ENCODE measurements at places on chromosomes 4 and X.

DNA sequence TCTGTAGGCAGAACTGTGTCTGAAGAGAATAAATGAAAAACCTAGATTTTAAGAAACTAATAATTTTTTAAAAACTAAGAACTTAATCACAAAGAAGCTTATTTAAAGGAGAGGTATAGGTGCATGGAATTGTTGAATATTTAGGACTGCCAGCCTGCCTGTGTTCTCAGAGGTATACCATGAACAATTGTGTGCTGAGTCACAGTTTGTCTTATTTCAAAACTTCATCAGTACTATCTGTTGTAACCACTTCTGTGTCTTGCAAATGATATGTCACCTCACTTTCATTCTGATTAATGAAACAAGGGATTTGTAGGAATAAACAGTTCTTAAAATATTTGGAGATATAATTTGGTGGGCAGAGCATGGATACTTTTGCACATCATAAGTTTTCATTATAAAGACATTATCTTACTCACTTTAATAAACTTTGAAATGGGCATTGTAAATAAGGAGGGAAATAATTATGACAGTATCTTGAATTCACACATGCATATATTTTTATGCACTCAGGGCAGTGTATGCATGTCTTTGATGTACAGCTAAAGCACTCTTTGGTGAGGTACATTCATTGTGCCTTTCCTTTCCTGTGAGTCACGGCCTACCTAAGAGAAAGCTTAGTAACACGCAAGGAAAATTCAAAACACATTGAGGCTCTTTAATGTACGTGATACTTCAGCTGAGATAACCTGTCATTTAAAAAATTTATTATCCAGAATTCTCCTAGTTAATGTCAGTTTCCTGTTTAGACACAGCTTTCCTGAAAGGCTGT lies 31.7 kb downstream of the STOX2 start:
- DNase-seq: no peak

- DNase-seq: no peak
Observed at GRCh38 chrX:150225266-150225665, 137.9 kb upstream of the MAMLD1 start.

- DNase-seq: no peak
Observed at GRCh38 chr4:1241936-1242505, 6.9 kb downstream of the CTBP1 start.

DNA sequence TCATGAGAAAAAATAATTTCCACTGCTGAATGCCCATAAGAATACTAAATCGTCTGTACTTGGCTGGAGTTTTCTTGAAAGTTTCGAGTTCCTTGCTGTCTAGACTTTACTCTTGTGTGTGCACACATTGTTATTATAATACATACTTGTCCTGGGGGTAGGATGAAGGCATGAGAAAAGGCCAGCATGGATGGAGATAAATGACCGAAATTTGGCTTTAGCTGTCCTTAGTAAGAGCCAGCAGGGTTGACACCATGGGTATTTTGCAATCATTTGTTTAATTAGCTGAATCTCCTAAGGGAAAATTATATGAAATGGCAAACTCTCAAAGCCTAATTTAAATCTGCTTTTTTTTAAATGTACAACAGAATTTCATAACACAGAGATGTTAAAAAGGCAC lies 641.6 kb downstream of the ADGRL3 start:
- DNase-seq: no peak

GRCh38 chr4:1939664-1940509 lies 68.7 kb downstream of the NSD2 start:
- no peak for DNase-seq

DNA sequence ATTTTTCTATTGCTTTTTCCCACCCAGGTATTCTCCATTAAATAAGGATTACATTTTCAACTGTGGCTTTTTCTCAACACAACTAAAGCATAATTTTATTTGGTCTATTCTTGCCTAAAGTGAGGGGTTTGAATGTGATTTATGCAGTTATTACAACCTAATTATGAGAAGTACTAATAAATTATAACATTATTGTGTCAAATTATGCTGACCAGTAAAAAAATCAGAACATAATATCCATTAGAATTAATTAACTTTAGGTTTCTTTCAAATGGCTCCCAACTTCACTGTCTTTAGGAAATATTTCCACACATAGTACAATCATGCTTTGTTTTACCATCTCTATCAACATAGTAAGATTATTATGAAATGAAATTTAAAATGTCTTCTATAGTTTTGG lies 1293.9 kb downstream of the FSTL5 start:
- no peak for DNase-seq

DNA sequence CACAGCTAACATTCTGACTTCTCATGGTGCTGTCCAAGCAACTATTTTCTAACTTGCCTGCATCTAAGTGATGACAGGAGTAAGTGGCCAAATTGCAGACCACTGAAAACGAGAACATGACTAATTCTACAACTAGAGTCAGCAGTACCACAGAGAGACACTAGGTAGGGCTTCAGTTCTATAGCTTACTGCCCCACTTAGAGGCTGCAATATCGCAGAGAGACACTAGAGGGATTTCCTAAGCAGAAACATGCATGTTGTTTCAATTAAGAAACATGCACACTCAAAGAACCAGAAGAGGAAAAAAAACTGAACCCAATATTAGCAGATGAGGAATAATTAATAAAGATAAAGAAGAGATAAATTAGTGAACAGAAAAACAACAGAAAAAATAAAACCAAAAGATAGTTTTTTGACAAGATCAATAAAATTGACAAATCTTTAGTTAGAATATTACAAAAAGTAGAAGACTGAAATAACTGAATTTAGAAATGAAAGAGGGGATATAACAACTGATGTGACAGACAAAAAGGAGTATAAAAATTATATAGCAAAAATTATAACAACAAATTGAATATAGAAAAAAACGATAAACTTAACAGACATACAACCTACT lies 100.8 kb downstream of the SPIN4 start:
- DNase-seq: no peak

GRCh38 chrX:123223859-123224258 lies 39.8 kb downstream of the GRIA3 start:
- DNase-seq: no peak

GRCh38 chr4:121510341-121510874 lies 129.6 kb upstream of the QRFPR start:
- no peak for DNase-seq

- DNase-seq: no peak
Observed at GRCh38 chr4:71338846-71339593, at the start of gene SLC4A4. TSS of gene SLC4A4 (plus strand) at chr4:71339020.

DNA sequence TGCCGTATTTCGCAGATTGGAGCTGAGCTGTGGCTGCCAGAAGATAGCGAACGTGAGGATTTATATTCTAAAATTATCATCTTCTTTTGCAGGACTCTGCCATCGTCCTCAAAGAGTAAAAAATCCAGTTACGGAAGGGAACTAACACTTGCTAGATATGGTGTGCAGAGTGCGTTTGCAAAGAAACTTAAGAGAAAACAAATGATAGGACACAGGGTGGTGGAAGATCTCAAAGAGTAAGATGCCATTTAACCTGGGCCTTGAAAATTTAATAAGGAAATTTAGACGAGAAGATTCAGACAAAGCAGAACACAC lies 566 bp downstream of the LARP7 start:
- DNase-seq: no peak

GRCh38 chrX:11481035-11481434 lies 184.7 kb downstream of the ARHGAP6 start:
- no peak for DNase-seq

GRCh38 chrX:35276115-35276514 lies 333.5 kb downstream of the FAM47B start:
- no peak for DNase-seq

DNA sequence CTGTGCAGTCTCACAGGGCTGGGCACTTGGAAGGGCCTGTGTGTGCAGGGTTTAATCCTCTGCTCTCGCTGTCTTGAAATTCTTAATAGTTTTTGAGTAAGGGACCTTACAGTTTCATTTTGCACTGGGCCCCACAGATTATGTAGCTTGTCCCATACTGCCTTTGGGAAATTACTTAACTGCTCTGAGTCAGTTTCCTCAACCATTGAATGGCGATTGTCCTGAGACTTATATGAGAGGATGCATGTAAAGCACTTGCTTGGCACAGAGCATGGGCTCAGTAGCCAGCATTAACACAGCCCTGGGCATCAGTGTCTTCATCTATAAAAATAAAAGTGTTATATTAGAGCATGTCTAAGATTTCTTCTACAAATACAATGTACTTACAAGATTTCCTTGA lies 55.8 kb downstream of the CLCN5 start:
- no peak for DNase-seq

GRCh38 chrX:124348885-124349453 lies 2.6 kb downstream of the SH2D1A start:
- DNase-seq: no peak

GRCh38 chr4:8200302-8200975 lies 1.3 kb downstream of the SH3TC1 start:
- no peak for DNase-seq

- no peak for DNase-seq
Observed at GRCh38 chr4:150306719-150307118, 228.5 kb downstream of the DCLK2 start.

DNA sequence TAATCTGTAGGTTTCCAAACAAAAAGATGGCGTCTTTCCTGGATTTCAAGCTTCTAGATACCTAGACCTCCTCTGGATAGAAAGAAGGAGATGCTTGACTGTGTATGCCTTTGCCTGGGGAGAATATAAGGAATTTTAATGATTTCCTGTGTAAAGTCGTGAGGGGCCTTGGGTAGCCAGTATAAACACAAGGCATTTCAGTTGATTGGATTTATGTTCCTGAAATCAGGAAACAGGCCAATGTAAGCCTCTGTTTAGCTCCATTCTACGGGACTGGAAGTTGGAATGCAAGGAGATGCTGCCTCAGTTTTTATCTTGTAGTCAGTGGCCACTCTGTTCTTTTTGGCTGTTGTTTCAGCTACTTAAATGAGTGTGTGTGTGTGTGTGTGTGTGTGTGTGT lies 137.2 kb downstream of the GUCY2F start:
- no peak for DNase-seq

DNA sequence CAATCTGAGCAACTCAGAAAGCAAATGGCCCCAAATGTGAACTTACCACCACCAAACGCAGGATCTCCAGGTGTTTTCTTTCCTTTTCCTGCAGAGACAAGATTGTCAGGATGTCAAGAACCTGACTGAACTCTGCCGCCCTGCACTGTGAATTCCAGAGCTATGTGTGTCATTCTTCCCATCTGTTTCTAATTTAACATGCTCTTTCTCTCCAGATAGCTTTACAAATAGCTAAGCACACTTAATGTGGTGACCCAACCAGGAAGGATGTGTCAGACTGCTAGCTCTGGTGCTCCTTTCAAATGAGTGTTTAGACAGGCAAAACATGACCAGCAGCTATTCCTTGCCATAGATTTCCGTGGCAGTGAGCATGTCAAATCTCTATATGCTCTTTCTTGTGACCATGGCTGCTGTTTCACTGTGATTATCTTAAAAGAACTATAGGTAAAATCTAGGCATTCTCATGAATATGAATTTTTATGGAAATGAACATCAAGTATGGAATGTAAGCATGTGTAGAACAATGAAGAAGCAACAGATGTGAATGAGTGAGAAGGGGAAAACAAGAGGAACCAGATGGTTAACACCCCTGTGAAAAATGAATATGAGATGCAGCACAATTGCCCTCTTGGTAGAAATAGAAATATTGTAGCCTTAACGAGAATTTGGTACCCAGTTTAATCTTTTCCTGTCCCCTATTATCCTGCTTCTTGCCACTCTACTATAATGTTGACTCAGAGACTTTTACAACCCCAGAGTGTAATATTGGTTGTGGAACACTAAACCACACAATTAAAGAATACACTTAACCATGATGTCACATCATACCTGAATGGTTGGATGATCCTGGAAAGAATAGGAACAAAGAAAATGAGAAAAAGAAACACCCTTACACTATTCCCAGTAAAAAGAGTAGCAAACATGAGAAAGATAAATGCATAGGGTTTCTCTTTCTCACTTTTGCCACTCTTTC lies 247.8 kb upstream of the DKK2 start:
- DNase-seq: no peak

DNA sequence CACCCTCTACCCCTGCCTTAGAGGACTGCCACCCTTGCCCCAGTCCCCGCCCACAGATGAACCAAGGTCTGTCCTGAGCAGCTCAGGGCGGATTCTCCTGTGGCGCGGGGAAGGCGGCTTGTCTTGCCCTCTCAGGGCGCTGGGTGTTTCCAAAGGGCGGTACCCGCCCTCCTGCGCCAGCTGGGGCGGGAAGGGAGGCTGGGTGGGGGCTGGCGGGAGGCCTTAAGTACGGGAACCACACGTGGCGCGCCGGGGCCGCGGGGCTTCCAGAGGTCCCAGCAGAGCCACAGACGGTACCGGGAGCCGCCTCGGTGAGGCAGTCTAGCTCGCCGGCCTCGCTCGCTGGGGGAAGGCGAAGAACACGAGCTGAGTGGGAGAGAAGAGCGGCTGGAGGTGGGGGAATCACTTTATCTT lies 361.1 kb downstream of the MID1IP1 start:
- DNase-seq: no peak

- DNase-seq: no peak
Observed at GRCh38 chr4:95877636-95878035, 37.7 kb downstream of the PDHA2 start.

DNA sequence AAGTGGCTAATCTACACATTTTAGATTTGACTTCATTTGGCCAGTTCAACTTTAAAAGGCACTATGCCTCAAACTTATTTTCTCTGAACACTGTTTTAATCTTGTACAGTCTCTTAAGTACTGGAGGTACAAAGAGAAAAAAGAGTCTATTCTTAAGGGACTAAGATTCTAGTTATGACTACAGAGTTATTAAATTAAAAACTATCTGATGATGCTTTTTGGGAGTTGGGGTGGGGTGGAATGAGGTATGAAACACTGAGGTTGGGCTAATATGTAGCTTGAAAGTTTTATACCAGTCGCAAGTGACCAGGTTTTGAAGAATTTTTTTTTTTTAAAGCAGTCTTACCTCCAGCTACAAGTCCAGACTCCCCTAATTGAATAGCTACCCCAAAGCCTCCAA lies 17.7 kb upstream of the GPR34 start:
- DNase-seq: no peak

- DNase-seq: no peak
Observed at GRCh38 chr4:73187325-73187724, 71.3 kb downstream of the ANKRD17 start.

- DNase-seq: no peak
Observed at GRCh38 chr4:189204616-189205015, 736.1 kb upstream of the FRG1 start.

DNA sequence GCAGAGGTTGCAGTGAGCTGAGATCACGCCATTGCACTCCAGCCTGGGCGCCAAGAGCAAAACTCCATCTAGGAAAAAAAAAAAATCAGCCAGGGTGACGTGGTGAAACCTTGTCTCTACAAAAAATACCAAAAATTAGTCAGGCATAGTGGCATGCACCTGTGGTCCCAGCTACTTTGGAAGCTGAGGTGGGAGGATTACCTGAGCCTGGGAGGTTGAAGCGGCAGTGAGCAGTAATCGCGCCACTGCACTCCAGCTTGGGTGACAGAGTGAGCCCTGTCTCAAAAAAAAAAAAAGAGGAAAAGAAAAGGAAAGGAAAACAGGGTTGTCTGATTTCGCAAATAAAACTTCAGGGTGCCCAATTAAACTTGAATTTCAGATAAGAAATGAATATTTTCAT lies 106.1 kb downstream of the RBM47 start:
- no peak for DNase-seq
